ENCODE measurements at places on chromosomes 6 and 20.
A peak's percentile ranks its signal among the peaks of the same experiment; 100 is the strongest.

GRCh38 chr6:82022614-82023129 lies 224.9 kb downstream of the IBTK start:
- no peak for DNase-seq

GRCh38 chr6:87071683-87072082 lies 23.2 kb downstream of the CGA start:
- no peak for DNase-seq

GRCh38 chr20:4195499-4195898 lies 180.1 kb upstream of the RNF24 start:
- DNase-seq = no peak

DNA sequence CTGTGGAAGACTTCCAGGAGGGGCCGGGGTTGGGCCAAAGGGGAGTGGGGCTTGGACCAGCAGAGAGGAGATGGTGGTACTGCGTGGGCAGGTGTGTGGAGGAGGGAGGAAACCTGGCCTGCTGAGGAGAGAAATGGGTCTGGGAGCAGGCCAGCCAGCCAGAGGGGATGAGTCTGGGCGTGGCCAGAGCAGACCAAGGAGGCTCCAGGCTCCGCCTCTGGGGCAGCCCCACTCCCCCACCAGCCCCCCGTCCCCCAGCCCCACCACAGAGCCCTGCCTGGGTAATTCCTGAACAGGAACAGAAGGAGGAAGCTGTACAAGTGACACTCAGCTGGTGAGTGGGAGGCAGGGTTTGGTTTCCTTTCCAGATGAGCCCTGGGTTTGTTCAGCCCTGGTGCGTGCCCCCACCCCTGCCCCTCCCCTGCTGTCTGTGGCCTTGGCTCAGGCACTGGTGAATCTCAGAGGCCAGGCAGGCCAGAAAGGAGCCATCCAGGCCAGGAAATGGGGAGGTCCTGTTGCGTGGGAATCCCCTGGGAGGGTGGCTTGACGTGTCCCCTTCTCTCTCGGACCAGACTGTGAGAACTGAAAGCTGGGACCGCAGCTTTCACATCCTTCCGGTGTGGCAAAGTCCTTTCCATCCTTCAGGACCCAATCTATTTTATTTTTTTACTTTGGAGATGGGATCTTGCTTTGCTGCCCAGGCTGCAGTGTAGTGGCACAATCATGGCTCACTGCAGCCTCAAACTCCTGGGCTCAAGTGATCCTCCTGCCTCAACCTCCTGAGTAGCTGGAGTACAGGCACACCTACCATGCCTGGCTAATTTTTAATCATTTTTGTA lies 9.4 kb upstream of the SRC start:
- peak; percentile 36 for DNase-seq

DNA sequence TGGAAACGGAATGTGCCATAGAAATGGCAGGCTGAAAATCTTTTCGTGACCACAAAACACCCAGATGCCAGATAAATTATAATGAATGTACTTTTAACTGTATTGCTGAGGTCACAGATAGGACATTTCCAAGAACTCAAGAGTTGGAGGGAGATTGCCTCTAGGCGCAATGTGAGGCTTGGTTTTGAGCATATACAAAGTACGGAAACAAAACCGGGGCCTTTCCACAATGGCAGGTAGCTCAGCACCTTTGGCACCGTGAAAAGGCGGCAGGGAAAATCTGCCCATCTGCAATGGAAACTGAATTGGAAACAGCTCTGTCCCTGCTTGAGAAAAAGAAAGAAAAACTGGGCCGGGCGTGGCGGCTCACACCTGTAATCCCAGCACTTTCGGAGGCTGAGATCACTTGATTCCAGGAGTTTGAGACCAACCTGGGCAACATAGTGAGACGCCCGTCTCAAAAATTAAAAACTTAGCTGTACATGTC lies 10.5 kb upstream of the C20orf144 start:
- no peak for DNase-seq

DNA sequence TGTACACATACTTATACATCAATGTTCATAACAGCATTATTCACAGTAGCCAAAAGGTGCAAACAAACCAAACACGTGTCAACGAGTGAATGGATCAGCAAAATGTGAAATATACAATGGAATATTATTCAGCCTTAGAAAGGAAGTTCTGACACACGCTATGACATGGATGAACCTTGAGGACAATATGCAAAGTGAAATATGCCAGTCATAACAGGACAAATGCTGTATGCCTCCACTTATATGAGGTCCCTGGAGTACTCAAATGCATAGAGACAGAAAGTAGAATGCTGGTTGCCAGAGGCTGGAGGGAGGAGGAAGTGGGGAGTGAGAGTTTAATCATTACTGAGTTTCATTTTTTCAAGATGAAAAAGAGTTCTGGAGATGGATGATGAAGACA lies 37.8 kb upstream of the IGF2R start:
- no peak for DNase-seq

- DNase-seq = peak; percentile 47
These were observed 170.2 kb downstream of the PREX1 start for GRCh38 chr20:48657426-48658197.

- DNase-seq = no peak
These were observed 46.1 kb downstream of the ME1 start for GRCh38 chr6:83384751-83385150.

DNA sequence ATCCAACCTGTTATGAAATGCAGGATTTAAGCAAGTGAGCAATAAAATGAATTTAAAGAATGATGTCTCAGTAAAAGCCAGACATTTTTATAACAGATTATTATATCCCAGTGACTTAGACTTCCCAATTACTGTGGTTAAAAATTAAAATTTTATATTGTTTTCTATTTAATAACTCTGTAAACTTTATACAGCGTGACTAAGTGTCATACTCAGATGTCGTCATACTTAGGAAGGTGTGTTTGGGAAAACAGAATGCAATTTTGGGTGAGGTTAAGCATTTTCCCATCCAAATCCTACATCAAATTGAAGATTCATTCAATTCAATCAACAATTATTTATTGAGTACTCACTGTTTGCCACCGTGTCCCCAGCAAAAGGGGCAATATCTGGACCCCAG lies 31.4 kb upstream of the FRMD1 start:
- no peak for DNase-seq

DNA sequence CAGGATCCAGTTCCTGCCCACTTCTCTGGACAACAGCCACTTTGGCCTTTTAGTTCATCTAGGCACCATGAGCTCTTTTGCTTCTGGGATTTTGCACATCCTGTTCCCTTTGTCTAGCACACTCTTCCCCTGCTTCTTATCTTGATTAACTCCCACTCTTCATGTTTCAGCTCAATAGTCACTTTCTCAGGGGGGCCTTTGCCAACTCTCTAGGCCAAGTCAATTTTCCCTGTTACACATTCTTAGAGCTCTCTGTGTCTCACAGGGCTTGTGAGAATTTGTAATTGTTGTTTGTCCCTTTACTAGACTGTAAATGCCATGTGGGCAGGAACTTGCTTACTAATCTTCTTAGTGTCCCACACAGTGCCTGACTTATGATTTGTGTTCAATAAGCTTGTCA lies 58.1 kb upstream of the EPB41L1 start:
- no peak for DNase-seq

- no peak for DNase-seq
These were observed 4.8 kb downstream of the TGM6 start for GRCh38 chr20:2385496-2385895.

DNA sequence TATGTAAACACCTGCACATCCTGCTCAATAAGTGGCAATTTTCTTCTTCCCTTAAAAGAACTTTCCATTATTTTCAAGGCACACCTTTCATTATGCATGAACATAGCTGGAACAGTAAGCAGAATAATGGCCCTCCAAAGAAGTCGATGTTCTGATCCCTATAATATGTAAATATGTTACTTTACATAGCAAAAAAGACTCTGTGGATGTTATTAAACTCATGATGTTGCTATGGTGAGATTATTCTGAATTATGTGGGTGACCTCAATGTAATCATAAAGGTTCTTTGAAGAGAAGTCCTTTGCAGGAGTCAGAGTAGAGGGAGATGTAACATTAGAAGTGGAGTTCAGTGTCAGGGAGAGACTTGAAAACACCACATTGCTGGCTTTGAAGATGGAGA lies 299.9 kb upstream of the PLN start:
- DNase-seq = no peak

- no peak for DNase-seq
These were observed 168.2 kb downstream of the ZNF217 start for GRCh38 chr20:53425481-53425880.

- no peak for DNase-seq
These were observed 52.3 kb upstream of the IFNGR1 start for GRCh38 chr6:137271245-137272183.

DNA sequence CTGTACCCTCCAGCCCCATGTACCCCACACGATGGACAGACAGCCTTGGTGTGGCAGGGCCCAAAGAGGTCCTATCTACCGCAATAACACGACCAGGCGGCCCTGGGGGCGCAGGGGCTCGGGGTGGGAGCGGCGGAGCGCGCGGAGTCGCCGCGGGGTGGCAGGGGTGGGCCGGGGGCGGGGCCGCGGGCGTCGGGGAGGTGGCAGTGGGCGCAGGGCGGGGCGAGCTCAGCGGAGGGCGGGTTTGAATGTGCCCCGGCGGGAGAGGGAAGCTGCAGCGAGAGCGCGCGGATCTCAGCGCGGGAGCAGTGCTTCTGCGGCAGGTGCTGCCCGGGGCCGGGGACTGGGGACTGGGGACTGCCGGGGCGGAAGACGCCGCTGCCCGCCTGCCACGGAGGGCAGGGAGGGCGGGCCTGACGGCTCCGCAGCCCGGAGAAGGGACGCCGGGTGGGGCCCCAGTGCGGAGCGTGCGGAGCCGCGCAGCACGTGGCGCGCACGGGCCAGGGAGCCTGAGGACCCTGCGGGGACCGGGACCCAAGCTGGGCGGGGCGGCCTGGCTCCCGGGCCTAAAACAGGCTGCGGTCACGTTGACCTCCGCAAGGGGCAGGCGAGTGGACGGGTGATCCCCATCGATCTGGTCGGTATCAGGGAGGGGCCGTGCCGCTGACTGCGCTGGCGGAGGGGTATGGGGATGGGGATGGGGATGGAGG lies at the start of gene SLC29A1:
SLC29A1 (plus strand) TSS at position 277 of the 710 bp plus-strand sequence. CDS start 3,719 bp downstream, outside the sequence.
- DNase-seq = peak; percentile 54

DNA sequence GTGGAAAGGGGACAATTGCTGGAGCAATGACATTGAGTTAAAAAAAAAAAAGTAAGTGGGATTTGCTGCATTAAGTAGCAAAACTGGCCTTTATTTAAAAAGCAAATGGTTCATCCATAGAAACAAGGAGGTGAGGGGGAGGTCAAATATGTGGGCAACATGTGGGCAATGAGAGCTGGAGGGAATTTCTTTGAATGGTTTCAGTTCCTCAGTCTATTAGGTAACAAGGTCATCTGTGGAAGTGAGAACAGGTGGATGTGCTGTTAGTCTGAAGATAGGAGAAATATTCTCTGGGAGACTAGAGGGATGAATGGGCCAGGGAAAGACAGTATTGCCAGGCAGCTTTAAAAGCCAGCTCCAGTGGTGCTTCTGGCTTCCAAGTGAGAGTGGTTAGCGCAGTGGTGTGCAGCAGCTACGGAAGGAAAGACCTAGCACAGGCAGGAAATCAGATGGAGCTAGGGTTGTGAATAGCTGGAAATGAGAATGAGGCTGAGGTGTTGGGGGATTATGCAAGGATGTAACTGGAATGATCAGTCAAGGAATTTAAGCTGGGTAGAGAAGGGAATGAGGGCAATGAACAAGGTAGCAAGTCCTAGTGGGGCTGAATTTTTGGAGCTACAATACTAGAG lies 727.6 kb downstream of the PTPRT start:
- DNase-seq = no peak

DNA sequence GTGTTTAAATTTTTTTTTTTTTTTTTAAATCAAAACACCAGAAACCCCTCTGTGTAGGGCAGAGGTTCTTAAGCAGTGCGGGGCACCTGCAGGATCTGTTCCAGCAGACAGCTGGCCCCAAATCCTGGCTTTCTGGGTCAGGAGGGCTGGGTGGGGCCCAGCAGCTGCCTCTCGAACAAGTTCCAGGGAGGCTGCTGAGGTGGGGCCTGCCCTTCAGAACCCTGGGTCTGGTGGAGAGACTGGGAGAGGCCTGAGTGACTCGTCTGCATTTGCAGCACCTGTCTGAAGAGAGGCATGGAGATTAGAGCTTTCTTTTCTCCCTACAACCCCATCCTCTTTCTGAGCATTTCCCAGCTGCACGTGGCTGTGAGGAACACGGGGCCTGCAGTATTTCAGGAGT lies 8.4 kb downstream of the PSMG4 start:
- no peak for DNase-seq

- no peak for DNase-seq
These were observed 34.2 kb upstream of the TBXT start for GRCh38 chr6:166201878-166202277.

DNA sequence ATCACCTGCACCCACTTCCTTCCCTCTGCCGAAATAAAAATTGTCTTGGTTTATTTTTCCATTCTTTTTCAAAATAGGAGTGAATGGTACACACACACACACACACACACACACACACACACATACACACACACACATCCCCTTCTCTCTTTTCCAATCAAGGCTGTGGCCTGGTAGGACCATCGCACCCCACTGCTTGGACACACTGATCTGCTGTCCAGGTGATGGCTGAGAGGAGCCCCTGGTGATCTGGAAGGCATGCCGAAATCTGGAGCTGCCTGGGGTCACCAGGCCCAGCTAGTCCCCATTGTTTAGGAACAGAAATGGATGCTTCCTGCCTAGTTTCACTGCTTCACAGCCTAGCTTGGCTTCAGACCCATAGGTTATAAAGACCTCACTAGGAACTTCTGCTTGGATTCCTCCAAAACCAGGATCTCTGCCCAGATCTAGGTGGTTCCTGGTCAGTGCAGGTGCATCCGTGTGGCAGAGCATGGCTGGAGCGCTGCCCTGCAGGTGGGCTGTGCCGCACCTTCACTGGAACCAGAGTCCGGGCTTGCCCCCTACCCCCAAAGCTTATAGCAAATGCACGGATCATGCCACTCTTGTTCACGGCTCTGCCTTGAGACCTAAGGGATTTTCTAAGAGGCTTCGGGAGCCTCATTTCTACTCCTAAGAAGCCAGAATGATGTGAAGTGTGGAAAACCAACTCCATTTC lies 42.9 kb upstream of the DACT2 start:
- DNase-seq = no peak

GRCh38 chr20:20740541-20740940 lies 28.1 kb upstream of the RALGAPA2 start:
- DNase-seq = no peak

- no peak for DNase-seq
These were observed 6.8 kb downstream of the MKKS start for GRCh38 chr20:10427060-10427692.

GRCh38 chr6:80607811-80608391 lies 501.4 kb downstream of the BCKDHB start:
- no peak for DNase-seq

DNA sequence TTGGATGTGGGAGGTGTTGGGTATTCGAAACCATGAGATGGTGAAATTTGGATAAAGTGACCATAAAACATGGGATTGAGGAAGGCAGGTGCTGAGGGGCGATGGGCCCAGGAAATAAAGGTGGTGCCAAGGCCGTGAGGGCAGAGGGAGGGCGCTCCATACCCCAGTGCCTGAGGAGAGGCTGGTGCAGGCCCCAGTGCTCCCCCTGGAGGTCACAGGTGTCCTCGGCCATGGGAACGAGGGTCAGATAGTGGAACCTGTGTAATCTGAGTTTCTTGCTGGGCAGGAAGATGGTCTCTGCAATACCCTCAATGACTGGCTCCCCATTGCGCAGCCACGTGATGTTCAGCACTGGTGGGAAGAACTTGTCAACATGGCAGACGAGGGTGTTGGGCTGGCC lies 16.2 kb downstream of the HLA-DPB1 start:
- DNase-seq = no peak

GRCh38 chr6:109428889-109429477 lies 11.4 kb downstream of the PPIL6 start:
- no peak for DNase-seq

GRCh38 chr6:130677312-130677711 lies 149.9 kb upstream of the SMLR1 start:
- DNase-seq = no peak
